GM03348 (cell line): ENCODE measurements at places on chromosomes 16 and 17.
A peak's percentile ranks its signal among the peaks of the same experiment; 100 is the strongest.

DNA sequence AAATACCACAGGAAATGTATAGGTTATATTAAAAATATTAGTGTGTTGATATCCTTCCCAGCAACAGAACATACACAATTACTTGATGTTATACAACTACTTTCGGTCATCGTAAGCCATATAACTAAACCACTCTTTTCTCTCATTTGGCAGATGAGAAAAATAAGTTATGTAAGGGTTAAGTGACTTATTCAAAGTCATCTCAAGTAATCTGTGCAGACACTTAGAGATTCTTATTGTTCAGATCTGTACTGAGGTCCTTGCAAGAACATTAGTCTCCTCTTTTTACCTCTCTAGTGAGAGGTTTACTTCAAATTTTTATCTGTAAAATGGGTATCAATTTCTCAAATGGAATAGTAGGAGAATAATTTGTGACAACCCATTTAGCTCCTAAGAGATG lies 15.0 kb downstream of the NACA2 start:
- DNase-seq, result no peak

DNA sequence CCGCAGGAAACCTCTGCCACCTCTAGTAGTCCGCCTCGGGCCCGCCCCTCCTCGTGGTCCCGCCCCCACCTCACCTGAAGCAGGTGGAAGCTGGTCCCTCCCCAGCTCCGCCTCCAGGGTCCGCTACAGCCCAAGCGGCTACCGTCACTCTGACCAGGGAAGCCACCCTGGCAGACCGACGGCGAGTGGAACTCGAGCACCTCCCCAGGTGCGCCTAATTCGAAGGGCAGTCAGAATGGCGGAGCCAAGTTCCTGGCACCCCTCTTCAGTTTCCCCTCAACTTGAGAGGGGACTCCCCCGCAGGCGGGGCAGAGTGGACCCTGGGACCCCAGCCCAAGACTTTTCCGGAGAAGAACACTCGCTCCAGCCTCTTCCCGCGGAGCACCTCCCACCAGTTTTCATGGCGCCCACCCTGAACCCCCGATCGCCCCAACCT lies 507 bp downstream of the FHOD1 start:
- DNase-seq, result no peak

GRCh38 chr17:44837196-44837595 lies 7.1 kb upstream of the GJC1 start:
- no peak for DNase-seq

DNA sequence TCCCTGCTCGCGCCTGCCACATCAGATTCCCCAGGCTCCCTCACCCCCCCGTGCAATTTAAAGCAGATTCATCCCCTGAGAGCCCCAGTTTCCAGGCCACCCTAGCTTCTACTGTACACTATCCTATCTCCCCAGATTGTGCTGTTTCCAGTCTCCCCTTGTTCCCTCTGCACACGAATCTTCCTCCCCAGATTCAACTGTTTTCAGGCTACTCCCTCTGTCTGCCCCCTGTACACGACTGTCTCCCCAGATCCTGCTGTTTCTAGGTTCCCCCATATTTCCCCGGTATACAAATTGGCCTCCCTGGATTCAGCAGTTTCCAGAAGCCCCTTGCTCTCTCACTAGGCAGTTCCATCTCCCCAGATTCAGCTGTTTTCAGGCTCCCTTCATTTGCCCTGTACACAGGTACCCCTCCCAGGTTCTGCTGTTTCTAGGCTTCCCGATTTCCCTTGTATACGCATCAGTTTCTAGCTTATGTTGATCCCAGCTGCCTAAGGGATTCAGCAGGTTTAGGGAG lies 22.9 kb downstream of the COPZ2 start:
- DNase-seq, result no peak

GRCh38 chr17:15255713-15256454 lies 9.2 kb downstream of the PMP22 start:
- peak; percentile 71 for DNase-seq

- no peak for DNase-seq
Measured at GRCh38 chr16:2858245-2859025, 465 bp upstream of the PRSS22 start.

DNA sequence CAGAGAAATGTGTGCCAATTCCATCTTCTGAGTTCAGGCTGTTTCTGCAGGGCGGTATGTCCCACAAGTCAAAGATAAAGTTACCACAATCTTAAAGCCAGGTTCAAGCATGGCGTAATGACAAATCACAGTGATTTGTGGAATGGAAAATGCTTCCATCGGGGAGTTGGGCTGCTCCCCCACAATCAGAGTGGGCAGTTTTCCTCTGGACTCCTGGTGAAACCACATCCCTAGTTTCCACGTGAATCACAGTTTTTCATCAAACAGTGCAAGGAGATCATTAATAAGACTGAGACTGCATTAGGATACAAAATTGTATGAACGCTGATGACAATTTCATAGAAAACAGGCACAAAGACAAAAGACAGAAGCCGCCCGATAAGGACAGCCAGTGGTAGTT lies 3.6 kb downstream of the LITAF start:
- DNase-seq, result no peak

GRCh38 chr17:17783825-17784656 lies 52.7 kb downstream of the SREBF1 start:
- DNase-seq, result peak; percentile 42

DNA sequence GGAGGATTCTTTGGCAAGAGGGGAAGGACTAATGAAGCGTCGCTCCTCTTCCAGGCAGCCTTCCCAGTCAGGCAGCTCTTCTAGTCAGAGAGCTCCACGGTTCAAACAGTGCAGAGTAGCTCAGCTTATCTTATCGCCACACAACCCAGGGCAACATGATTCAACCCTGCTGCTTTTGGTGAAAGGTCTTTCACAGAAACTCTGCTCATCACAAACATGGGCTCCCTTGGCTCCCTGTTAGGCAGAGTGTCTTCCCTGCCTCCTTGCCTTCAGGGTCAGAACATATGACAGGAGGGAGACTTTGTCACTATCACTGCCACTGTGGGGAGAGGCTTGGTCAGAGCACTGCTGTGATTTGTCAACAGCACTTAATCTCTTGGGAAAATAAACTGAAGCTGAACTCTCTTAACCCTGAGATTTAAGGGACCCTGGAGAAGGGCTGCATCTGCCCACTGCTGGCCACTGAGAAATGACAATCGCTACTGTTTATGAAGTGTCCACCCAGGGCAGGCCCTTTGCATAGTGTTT lies 6.9 kb upstream of the SLC13A2 start:
- no peak for DNase-seq

DNA sequence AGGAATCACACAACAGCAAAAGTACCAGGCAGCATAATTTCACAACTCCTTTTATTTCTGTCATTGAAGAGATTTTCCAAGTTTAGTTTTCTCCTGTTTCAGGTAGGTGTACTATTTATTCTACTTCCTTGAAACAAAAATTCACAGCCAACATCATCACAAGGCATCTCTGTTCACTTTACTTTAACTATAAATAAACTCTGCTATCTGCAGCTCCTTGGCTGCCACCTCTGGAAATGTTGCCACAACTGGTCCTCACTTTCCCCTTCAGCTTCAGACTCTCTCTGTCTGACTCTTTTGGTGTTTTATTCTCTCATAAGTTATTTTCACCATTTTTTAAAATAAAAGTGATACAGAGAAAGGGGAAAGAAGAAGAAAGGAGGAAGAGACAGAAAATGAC lies 27.9 kb upstream of the KIF2B start:
- no peak for DNase-seq

DNA sequence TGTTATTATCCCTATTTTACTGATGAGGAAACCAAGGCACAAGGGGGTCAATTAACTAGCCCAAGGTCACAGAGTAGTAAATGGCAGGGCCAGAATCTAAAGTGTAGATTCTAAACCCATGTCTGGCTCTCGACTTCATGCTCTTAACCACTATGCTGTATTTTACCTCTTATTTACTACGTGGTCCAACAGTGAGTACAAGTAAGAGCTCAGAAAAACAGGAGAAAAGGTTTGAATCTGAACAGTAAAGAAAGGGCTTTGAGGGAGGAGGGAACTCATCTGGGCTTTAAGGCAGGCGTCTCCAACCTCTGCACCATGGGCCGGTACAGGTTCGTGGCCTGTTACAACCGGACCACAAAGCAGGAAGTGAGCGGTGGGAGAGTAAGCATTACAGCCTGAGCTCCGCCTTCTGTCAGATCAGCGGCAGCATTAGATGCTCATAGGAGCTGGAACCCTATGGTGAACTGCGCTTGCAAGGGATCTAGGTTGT lies 62.9 kb downstream of the SMURF2 start:
- DNase-seq, result no peak

DNA sequence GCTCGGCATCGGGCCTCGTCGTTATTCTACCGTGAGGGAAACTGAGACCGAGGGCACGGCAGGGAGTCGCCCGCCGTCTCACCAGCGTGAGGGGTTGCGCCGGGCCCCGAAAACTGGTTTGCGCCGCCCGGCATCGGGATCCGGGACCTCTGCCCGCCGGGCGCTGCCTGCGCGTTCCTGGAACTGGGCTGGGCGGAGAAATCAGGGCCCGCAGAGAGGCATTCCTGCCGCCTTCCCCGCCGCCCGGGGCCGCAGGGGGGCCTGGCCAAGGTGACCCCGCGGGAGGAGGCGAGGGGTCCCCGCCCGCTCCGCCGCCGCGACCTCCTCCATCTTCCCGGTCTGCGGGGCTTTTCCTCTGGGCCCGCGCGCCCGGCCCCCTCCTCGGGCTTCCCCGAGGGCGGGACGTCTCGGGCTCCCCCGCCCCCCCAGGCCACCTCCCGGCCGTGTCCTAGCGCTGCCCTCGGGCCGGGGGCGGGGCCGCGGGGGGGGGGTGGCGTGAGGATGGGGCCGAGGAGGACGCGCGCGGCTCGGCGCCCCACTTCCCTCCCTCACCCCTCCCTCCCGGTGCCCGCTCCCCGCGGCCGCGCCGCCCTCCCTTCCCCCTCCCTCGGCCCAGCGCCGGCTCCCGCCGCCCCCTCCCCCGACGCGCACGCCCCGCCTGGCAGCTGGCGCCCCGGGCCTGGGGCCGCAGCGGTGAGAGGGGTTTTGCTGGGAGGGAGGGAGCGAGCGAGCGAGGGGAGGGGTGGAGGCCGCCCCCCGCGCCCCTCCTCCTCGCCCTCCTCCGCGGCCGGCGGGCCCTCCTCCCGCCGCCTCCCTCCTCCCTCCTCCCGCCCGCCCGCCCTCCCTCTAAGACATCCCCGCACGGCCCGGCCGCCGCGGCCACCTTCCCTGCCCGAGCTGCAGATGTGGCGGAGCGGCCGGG lies at the start of gene GLIS2:
Gene GLIS2, plus strand, starts transcription at position 882 of the 922 bp plus-strand sequence. CDS start 16,214 bp downstream, outside the sequence.
- peak; percentile 96 for DNase-seq

DNA sequence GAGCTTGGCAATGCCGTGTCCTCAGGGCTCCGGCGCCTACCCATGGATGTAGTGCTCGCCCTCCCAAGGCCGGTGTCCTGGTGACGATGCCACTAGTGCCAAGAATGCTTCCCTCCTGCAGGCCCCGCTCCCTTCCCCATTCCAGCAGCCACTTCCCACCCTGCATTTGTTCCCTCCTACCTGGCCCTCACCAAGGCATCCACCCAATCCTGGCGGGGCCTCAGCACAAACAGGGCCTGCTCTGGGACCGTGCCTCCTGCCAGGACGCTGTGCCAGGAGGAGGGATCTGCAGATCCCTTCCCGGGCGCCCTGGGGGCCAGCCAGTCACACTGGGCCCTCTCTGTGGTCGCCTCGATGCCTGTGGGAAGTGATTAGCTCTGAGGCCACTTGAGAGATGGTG lies 25.1 kb downstream of the ABR start:
- no peak for DNase-seq

- no peak for DNase-seq
Measured at GRCh38 chr16:49347476-49347875, 26.1 kb upstream of the C16orf78 start.

DNA sequence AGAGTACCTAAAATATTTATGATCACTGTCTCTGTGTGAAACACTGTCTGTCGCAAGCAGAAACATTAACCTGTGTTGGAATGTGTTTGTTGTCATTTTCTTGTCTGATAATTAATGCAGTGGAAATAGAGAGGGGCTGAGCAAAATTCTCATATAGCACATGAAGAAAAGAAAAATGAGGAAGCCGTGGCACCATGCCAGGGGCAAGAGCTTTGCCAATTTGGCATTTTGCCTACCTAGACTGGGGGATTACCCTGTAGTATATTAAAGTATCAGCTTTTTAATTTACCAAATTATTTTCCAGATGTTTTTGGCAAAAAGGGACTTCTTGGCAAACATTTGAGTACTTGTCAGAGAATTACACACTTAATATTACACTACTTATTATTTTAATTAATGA lies 1326.6 kb upstream of the GOT2 start:
- no peak for DNase-seq

DNA sequence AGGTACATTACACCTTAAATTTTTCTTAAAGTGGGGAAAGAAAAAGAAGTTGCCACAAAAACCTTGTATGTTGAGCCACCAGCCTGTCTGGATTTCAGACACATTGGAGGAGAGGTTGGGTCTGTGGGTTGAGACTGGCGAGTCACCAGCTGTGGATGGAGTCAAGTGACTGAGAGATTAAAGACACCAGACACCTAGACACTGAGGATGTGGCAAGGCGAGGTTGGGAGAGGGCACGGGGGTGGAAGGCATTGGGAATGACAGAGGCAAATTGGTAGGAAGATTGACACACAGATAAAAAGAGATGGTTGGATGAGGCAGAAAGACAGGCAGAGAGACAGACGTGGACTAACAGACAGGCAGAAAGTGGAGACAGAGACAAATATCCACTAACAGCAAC lies 49.6 kb downstream of the KCNJ12 start:
- DNase-seq, result no peak

DNA sequence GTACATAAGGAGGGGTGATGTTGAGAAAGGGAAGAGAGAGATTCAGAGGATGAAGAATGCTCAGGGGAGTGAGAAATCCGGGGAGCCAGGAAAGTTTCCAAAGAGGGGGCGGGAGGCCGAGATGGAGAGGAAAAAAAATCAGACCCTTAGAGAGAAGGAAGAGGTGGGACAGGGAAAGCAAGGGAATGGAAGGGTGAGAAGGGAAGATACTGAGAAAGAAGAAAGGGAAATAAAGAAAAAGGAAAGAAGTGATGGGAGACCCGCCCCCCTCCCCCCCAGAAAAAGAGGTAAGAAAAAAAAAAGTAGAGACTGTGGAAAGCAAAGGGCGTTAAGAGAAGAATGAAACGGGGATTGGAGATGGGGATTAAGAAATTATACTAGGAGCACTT lies 507 bp downstream of the DYNLRB2 start:
- DNase-seq, result no peak

DNA sequence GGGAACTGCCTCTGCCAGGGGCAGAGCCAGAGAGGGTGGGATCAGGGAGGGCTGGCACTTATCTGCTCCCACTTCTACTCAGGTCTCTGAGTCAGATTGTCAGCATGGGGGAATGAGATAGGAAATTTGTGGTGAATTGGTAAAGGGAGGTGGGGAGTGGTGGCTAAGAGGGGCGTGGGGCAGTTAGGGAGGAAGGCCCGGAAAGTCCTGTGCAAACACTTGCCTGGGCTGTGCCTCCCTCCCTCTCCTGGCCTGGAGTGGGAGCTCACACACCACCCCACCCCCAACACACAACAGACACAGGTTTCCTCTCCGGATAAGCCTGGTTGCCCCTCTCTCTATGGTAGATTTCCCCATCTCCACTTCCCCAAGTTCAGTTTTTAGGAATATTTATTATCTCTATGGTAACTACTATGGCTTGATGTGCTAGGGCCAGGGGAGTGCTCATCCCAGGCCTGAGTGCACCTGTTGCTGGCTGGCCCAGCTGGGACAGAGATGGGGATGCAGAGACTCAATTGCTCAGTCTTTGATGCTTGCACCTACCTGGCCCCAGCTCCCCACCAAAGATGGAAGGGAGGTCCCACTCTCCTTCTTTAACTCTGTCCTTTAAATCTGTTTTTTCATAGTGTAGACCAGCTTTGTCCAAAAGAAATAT lies 2.7 kb downstream of the SPNS2 start:
- DNase-seq, result no peak

GRCh38 chr16:27052007-27052406 lies 14.7 kb upstream of the C16orf82 start:
- no peak for DNase-seq

- DNase-seq, result no peak
Measured at GRCh38 chr16:65195998-65196397, 74.1 kb upstream of the CDH11 start.
